Activated naive CD4-positive, alpha-beta T cell treated with anti-CD3 and anti-CD28 coated beads for 36 hours (primary cell): ENCODE measurements at places on chromosomes 5 and 9. TPM values are rescaled to one million over a fixed set of nuclear protein-coding genes. Genes with fewer than 3 reads are reported as not detected.

GRCh38 chr5:108481355-108481931, 99.5 kb upstream of the FBXL17 start:
- no peak for DNase-seq

ACOT12 gene
- total RNA-seq, result not detected

DNA sequence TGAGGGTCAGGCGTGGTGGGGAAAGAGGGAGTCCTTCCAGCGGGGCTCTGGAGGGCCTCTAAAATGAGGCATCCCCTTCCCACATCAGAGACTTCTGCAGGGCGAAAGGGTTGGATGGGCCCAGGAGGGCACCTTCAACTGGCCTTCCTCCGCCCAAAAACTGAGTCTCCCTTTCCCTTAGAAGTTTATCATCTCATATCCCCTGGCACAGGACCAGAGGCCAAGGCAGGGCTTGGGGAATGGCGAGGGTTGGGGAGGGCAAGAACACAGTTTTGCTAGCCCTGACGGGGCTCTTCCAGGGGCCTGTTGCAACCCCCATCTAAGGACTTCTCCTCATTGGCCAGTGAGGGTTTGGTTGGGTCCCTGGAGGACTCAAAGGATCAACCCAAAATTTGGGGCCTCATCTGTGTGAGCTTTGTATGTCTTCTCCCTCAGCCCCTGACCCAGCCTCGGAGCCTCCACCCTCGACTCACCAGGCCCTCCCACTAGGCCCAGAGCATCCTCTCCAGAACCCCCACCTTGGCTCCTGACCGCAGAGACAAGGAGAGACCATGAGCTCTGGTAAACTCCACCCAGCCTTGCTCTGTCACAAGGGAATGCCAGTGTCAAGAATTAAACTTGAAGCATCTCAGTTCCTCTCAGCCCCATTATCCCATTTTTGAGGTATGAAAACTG, 24.1 kb downstream of the AQP7 start:
- no peak for DNase-seq

GRCh38 chr5:172648755-172649154, 7.7 kb downstream of the NEURL1B start:
- DNase-seq, result no peak

QRFP gene
- not detected for total RNA-seq

BHMT2 gene
- total RNA-seq, result not detected

GRCh38 chr5:150653145-150653761, 7.8 kb upstream of the MYOZ3 start:
- no peak for DNase-seq

- DNase-seq, result no peak
These were observed 100.4 kb upstream of the LARP1 start for GRCh38 chr5:154654486-154655371.

DNA sequence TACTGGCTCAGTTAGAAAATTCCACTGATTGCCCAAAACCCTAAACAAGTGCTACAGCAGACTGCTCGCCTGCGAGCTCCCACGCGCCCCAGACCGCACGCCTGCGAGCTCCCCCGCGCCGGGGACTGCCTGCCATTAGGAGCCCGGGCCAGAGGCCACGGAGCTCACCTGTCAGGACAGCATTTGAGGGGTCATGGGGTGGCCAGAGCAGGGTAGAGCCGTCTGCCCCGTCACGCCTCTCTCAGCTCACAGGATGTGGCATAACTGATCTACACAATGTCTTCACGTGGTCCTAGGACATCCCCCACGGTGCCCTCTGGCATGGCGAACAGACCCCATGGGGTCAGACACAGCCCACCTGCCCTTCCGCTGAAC, 29.1 kb upstream of the LRRC14B start:
- no peak for DNase-seq

- no peak for DNase-seq
These were observed 28.6 kb upstream of the TAS2R1 start for GRCh38 chr5:9658706-9659105.

- no peak for DNase-seq
These were observed 43.7 kb upstream of the POMT1 start for GRCh38 chr9:131459056-131459455.

DOCK8 gene
- 114 TPM for total RNA-seq

GRCh38 chr5:120769312-120769872, 305.3 kb downstream of the PRR16 start:
- no peak for DNase-seq

CARTPT gene
- total RNA-seq, result not detected

- DNase-seq, result peak; percentile 35
These were observed 590 bp downstream of the HDAC3 start for GRCh38 chr5:141636106-141636412.

IQGAP2 gene
- total RNA-seq, result 55.9 TPM

- DNase-seq, result no peak
These were observed 433.9 kb downstream of the DNAH5 start for GRCh38 chr5:13510616-13511015.

ZFP62 gene
- 23.6 TPM for total RNA-seq

GRCh38 chr9:17425384-17425783, 153.5 kb upstream of the SH3GL2 start:
- no peak for DNase-seq

DNA sequence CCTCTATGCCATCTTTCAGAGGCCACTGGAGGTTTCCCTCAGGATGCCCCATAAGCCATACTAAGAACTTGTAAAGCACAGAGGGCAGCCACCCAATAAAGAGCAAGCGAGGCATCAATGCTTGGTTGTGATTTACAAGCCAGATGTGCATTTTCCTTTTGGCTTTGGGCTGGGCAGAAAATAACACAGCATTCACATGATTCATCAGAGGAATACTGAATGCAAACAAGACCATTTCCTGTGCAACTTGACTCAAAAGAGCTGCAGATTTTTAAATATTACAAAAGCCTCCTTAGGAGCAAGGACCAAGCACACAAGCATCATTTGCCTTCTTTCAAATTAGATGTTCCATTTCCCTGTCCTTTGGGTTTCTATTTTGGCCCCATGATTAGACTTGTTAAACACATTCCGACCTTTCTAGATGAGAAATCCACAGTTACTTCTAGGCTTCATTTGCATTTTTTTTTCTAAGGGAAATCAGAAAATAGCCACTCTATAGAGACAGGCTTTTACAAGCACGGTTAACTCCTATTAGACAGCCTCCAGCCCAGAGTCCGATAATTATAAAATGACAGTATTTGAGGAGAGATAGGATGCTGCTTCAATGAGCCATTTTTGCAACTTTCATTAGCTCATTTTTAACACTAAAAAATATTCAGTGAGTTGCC, 207.8 kb downstream of the SEMA5A start:
- no peak for DNase-seq

UGCG gene
- total RNA-seq, result 8.8 TPM

- no peak for DNase-seq
These were observed 106.1 kb downstream of the PCSK1 start for GRCh38 chr5:96326902-96327301.

- DNase-seq, result no peak
These were observed 679.8 kb downstream of the CETN3 start for GRCh38 chr5:89729623-89730301.

DNA sequence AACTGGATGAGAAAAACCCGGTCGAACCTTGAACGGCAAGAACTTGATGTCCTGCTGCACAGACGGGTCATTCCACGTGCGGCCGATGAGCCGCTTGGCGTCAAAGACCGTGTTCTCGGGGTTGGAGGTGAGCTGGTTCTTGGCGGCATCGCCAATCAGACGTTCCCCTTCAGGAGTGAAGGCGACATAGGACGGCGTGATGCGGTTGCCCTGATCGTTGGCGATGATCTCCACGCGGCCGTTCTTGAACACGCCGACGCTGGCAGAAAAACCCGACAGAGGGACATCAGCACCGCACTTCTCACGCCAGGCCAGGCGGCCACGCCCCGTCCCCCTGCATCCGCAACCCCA, 519 bp downstream of the HSPA5 start:
- peak; percentile 56 for DNase-seq
